ENCODE measurements at places on chromosomes 6 and 20.

- no peak for DNase-seq
Measured at GRCh38 chr6:97136626-97137358, 146.2 kb downstream of the MMS22L start.

GRCh38 chr6:101401792-101402621 lies 8.5 kb downstream of the GRIK2 start:
- no peak for DNase-seq

DNA sequence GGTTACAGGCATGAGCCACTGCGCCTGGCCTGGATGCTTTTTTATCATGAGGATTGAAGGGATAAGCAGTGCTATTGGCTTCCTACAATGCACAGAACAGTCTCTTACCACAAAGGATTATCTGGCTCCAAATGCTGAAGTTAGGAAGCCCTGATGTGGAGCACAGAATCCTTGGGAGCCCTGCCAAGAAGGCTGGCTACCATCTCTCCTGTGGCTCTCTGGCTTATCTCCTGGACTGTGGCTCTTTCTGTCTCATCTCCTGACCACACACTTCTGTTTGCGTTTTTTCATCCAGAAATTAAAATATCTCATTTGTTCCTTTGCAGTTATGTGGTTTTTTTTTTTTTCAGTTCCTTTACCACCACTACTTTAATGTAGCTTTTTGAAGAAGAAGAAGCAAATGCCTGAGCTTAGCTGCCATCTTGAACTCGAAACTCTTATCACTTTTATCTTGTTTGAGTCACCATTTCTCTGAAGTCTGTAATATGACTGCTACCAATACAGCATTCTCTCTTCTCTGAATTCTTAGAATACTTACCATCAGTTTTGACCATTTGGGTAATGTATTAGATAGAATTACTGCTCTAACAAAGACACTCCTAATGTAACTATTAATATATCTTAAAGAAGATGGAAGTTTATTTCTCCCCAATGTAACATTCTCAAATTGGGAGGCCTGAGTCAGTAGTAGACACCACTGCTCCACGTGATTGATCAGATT lies 1044.7 kb downstream of the KIF16B start:
- DNase-seq, result no peak

- no peak for DNase-seq
Measured at GRCh38 chr6:154932515-154933027, 62.5 kb upstream of the TIAM2 start.

- DNase-seq, result no peak
Measured at GRCh38 chr6:40436685-40437604, 150.2 kb downstream of the LRFN2 start.
